ENCODE measurements at places on chromosomes 1 and 21.
A peak's percentile ranks its signal among the peaks of the same experiment; 100 is the strongest.

DNA sequence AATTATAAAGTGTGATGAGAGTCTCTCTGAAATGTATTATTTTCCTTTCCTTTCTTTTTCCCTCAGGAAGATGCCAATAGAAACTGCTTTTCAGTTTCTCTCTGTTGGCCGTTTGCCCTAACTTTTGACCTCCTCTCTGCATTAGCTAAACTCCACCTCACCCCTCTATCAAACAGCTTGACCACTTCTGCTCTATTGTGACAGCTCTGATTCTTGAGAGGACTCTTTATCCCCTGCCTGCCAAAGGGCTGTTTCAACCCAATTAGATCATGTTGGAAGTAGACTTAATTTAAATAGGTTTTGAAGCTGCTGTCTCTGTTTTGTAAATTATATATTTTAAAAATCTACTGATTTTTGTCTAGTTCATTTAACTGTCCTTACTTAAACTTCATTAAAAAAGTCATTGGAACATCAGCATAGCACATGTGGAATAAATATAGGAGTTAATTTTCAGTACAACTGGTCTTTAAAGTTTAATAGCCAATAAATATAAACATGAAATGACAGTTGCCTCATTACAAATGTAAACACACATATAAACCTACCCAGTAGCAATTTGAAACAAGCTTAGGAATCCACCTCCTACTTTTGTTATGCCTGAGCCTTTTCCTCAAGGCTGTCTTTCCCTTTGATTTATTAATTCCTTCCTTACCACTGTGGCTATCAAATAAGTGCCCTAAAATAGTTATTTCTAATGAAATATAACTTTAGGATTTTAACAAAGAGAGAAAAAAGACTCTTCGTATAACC lies 152.0 kb downstream of the CHRM3 start:
- no peak for DNase-seq

DNA sequence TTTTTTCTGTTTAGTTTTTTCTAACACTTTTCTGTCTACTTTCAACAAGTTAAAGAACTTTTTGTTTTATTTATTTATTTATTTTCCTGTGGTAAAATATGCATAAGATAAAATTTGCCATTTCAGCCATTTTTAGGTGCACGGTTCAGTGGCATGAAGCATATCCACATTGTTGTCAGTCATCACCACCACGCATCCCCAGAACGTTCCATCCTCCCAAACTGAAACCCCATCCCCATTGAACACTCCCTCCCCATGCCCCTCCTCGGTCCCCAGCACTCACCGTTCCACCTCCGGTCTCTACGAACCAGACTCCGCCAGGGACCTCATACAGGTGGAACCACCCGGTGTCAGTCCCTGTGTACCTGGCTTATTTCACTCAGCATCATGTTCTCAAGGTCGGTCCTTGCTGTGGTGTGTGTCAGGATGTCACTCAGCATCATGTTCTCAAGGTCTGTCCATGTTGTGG lies 118.1 kb downstream of the SIK1 start:
- no peak for DNase-seq

DNA sequence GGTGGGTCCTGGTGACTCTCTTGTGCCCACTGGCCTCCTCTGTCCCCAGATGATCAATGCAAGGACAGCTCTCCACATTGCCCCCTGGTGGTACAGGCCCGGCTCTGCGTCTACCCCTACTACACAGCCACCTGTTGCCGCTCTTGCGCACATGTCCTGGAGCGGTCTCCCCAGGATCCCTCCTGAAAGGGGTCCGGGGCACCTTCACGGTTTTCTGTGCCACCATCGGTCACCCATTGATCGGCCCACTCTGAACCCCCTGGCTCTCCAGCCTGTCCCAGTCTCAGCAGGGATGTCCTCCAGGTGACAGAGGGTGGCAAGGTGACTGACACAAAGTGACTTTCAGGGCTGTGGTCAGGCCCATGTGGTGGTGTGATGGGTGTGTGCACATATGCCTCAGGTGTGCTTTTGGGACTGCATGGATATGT lies 10.8 kb downstream of the ADAMTSL4 start:
- peak; percentile 81 for DNase-seq

GRCh38 chr1:75243124-75243523 lies 108.9 kb downstream of the LHX8 start:
- no peak for DNase-seq

GRCh38 chr1:177907000-177907399 lies 62.9 kb downstream of the SEC16B start:
- no peak for DNase-seq

GRCh38 chr1:95548211-95548610 lies 314.2 kb downstream of the RWDD3 start:
- DNase-seq: no peak

GRCh38 chr1:93839753-93840152 lies 39.3 kb downstream of the DNTTIP2 start:
- no peak for DNase-seq

DNA sequence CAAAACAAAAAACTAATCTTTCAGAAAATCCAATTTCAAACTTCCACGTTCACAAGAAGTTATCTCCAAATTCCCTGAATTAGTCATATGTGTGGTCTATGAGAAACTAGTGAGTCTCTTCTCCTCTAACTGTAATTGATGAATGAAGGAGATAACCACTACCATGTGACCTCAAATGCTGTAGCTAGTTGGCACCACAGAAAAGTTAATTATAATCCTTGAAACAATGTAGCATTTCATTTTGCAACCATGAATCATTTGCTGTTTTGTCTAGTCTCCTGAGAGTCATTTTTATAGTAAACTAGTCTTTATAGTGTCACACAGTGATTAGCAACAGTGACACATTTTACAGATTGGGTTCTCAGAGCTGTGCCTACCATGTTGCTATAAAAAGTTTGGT lies 287.5 kb downstream of the LRRIQ3 start:
- DNase-seq: no peak
